ENCODE measurements at places on chromosomes 5 and 9.
A peak's percentile ranks its signal among the peaks of the same experiment; 100 is the strongest.

DNA sequence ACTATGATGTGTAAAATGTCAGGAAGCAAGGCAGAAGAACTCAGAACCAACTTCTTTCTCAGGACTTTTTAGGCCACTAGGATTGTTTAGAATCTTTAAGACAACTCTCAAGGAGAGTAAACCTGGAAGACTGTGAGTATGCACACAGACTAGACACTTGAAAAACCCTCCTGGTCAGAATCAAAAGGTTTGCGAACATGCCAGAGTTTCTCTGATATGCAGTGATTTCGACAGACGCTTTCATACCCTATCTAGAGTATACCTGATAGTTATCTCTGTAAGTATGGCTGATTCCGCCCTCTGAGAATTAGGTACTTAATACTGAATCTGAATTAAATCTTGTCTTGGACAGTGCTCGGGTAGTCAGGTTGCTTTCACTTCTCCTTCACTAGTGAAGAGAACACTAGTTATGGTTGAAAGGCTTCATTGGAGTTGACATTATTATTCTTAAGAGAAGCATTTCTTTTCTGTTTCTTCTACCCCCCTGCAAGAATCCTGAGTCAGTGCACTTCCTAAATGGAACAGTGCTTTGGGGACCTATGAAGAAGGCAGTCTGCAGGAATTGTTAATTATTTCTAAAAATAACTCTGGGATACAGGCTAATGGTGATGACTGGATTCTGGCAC lies 158.1 kb downstream of the HACD4 start:
- no peak for DNase-seq

- DNase-seq: no peak
Observed at GRCh38 chr5:127723571-127723970, 20.4 kb downstream of the CCDC192 start.

- DNase-seq: no peak
Observed at GRCh38 chr5:140126315-140127012, 727 bp downstream of the IGIP start.

GRCh38 chr5:95927927-95928723 lies 33.5 kb downstream of the ELL2 start:
- DNase-seq: no peak

DNA sequence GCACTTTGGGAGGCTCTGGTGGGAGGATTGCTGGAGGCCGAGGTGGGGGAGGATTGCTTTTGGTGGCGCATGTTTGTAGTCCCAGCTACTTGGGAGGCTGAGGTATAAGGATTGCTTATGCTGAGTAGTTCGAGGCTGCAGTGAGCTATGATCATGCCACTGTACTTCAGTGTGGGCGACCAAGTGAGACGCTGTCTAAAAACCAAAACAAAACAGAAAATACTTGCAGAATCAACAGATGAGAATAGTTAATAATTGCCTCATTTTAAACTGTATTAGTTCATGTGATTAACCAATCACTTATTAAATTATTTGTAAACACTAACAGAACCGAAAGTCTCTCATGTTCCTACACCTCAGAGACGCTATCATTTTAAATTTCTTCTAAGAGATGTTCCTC lies 118.1 kb downstream of the CCDC171 start:
- DNase-seq: no peak

- no peak for DNase-seq
Observed at GRCh38 chr5:116152169-116152568, 67.3 kb downstream of the COMMD10 start.

DNA sequence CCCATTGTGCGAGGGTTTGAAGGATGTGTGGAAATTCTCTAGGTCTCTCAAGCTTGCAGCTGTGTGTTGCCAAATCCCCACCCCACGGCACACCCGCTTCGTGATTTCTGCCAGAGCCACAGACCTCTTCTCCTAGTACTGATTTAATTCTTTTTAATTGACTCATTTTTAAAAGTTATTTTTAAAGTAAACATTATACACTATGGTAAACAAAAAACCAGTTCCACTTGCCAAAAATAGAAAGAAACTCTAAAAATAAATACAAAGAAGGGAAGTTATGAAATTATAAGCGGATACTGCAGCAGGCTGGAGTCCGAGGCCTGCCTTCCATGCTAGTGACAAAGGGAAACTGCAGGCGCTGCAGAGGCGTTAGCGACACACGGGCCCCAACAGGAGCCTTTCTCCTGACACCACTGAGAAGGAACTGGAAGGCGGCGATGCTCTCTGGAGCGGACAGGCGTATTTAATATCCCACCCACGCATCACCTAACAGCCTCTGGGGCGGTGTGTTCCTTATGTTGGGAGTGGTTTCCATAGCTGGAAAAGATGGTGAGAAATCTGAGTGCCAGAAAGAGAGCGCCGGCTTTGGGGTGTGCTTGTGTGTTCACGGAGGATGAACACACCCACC lies 122.5 kb downstream of the COL23A1 start:
- DNase-seq: no peak

- no peak for DNase-seq
Observed at GRCh38 chr5:168755548-168756093, 176.5 kb upstream of the PANK3 start.

DNA sequence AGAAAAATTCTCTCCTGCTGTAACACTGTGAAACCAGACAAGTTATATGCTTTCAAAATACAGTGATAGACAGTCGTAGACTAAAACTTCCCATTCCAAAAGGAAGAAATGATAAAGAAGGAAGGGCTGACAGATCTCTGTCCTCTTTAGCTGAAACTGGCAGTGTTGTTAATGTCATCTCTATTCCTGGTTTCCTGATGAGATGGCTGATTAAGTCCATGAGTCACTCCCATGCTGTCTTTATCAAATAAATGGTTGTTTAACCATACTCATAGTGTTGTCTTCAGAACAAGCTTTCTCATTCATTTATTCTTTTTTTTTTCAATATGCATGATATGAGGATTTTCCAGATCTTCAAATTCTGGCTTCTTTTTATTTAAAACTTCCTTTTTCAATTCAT lies 952.2 kb upstream of the WWC1 start:
- DNase-seq: no peak

DNA sequence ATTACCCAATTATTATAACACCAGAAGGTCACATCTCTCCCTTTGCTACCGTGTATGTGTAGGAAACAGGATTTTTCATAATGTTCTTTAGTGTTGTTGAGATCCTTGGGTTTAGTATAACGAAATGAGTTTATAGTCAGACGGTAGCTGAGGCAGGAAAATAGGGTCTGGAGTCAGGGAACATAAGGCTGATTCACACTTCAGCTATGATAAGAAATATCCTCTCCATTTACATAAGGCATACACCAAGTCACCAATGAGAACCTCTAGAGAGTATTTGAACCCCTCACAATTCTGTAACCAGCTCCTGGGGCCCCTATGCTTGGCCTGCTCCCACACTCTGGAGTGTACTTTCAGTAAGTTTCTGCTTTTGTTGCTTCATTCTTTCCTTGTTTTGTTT lies 58.9 kb upstream of the ANKH start:
- DNase-seq: no peak

DNA sequence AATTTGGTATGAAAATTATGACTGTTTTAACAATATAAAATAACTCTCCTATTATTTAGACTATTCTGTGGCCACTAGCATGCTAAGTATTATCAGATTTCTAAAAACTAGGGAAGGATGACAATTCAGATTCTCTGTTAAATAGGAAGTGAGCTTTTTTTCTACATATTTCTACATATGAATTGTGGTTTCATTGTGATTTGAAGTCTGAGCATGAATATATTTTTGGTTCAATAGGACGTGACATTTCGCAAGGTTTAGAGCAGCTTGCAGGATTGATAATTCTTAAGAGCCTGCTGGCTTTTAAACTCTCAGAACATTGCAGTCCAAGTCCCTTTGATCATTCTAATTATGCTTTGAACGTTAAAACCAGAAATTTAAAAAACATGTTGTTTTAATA lies 82.9 kb downstream of the ADGRV1 start:
- DNase-seq: no peak

DNA sequence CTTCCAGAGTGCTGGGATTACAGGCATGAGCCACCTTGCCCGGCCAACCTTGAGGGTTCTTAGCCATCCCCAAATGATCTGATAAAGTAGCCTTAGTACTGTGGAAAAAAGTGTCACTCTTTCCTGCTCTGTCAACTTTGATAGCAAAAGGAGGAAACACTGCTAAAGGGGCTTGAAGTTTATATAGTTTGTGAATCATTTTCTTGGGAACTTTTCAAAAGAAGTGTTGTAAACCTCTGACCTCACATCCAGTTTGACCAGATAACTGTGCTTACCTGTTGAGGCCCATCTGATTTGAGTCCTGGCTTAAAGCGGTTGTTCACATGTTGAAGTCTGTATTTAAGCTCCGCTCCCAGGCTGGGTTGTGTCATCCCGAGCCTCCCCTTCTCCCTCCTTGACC lies 303.3 kb downstream of the DOCK8 start:
- DNase-seq: no peak

DNA sequence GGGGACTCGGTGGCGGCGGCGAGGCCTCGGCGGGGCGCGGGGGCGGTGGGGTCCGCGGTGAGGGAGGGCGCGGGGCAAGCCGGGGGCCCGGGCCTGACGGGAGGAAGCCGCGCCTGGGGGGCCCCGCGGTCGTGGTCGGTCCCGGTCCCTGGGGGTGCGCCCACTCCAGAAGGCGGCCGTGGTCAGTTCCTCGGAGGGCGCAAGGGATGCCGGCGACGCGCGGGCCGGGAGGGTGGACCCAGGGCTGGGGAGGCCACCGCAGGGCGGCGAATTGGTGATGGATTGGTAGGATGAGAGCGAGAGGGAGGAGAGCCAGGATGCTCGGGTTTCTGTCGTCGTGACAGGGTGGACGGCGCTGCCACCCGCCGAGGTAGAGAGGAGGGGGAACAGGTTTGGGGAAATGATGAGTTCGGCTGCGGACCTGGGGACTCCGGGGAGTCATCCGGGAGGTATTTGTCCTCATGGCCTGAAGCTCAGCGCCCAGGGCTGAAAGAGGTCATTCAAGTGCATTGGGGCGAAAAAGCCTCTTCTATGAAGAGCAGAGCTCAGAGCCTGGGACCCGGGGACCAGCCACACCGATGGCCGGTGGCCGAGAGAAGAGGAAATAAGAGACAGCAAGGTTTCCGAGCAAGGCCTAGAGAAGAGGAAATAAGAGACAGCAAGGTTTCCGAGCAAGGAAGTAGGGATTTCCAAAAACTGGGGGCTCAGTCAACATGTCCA lies 557 bp downstream of the GNG10 start:
- peak; percentile 33 for DNase-seq

DNA sequence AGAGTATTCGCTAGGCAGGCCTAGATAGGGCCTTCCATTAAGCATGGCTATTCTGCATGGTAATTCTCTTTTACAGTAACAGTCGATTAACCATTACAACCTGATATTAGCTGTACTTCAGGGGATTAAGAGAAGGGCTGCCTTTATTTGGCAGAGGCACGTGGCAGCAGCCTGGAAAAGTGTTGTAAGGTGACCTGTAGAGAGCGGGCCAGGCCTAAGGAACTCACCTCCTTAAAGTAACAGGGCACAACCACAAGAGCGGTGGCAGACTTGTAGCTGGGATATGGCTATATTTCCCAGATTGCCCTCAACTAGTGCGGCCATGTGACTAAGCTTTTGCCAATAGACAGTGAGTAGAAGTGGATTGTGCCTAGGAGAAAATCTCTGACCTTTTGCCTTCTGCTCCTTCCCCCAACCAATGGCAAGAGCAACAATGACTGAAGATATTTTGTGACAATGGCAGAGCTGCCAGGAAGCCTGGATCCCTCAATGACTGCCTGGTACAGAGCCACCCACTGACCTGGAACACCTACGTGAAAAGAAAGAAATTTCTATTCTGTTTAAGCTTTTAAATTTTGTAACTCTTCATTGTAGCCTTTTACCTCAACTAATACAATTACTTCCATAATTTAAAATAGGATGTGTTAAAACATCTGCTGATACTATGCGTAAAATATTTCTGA lies 18.9 kb upstream of the ANKRD34B start:
- DNase-seq: no peak

DNA sequence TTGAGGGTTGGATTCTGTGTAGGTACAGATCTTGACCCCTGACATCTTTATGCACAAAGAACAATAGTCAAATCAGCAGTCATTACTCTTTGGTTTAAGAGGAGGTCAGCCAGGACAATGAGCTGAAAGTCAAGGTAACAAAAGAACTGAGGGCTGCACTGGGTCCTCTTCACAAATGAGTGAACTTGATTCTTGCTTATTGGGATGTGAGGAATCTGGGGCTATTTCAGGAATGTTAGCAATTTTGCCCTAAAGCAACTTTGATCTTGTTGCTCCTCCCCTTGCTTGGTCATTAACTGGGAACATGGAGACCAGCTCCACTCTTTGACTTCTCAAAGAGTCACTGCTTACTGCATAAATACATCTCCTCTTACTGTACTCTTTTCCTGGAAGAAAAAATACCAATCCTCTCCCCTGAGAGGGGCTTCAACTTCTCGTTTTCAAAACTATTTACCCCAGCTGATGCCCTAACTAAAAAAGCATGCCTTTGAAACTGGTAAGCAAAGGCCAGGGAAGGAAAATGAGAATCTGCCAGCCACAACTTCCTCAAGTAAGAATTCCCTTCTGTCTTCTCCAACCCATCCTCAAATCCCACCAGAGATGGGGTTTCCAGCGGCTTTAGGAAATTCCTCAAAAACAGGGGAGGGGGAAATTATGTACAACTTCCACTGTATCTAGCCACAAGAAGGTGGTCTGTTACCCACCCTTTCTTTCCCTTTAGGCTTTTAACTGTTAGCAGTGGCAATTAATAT lies 368.3 kb downstream of the ENC1 start:
- DNase-seq: no peak

- no peak for DNase-seq
Observed at GRCh38 chr9:90433398-90433941, 209.2 kb downstream of the DIRAS2 start.

All from NCI-H2081 (cell line).